ENCODE measurements at places on chromosomes 7 and 10. TPM values are rescaled to one million over a fixed set of nuclear protein-coding genes. Genes with fewer than 3 reads are reported as not detected.

Gene GBX1
- 0.33 TPM for polyA plus RNA-seq

DNA sequence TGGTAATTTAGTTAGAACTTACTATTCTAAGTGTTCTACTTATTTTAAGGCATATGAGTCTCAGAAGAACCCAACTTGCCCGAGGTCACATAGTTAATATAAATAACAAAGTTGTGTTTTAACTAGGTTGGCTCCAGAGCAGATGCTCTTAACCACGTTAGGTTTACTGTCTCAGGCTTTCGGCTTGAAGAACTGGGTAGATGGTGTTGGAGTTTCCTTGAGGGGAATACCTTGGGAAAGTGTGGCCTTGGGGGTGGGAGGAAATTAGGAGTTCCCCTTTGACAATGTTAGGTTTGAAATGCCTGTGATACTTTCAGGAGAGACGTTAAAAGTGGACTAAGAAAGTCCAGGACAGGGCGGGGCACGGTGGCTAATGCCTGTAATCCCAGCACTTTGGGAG is 9.6 kb downstream of the ZNF398 start:
- DNase-seq, result no peak

GRCh38 chr10:52064084-52064845 is 249.8 kb upstream of the DKK1 start:
- DNase-seq, result no peak

DNA sequence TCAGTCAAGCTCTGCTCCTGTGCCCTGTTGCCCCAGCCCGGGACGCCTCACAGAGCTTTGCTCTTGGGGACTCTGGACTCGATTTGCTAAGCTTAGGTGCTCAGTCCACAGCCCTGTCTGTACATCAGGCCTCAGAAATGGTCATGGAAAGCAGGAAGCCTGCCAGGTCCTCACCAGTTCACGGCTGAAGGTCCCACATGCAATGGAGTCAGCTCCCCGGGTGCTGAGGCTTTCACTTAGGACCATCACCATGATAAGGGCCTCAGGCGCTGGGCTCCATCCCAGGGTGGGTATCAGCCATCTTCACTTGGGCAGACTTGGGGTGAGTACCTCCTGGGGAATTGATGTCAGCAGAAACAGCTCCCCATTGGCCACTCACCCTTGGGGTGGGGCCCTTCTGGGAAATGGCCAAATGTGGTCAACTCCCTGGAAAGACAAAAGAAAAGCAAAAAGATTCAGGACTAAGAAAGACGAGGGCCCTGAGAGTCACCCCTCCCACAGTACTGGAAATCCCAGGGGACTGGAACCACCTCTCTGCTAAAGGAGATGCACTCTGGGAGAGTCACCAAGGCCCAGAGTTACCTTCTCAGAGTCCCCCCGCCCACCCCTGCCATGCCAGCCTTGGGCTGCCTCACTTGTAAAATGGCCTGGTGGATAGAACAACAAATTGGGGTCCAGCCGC is 37.6 kb downstream of the FAM53B start:
- DNase-seq, result no peak

GRCh38 chr7:77958436-77958835 is 159.9 kb downstream of the PHTF2 start:
- DNase-seq, result no peak

Gene SDK1
- polyA plus RNA-seq, result 7.9 TPM

Gene FLNC
- 18.6 TPM for polyA plus RNA-seq

DNA sequence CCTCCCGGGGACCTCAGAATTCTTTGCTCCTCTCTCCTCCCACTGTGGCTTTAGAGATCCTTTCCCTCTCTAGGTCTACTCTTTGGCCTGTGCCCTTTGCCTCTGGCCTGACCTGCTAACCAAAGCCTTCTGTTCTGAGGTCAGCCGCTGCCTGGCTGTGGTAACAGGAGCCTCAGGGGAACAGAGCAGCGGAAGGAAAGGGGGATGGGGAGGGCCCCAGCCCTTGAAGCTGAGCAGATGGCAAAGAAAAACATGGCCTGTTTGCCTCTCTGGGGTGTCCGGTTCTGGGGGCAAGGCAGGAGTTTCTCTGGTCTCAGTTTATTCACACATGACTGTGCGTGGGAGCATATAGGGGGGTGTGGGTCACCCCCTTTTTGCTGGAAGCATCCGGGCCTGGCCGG is 28.2 kb downstream of the COL26A1 start:
- DNase-seq, result no peak

Gene SEMA4G
- 60.0 TPM for polyA plus RNA-seq

DNA sequence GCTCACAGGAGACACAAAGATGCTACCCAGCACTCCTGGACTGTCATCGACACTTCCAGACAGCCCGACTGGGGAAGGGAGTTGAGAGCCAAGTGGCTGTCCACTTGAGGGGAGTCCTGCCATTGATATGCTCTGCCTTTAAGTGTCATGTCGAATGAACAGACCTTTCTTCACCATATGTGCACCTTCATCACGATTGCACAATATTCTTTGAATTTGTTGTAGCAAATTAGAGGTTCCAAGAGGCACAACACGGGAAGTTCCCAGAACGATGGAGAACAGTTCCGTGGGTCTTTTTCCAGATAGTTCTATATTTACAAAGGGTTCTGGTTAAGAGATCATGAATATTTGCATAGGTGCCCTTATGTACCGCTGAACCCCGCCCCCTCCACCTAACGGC is 16.0 kb downstream of the SLC18A2 start:
- no peak for DNase-seq

GRCh38 chr7:116340943-116341907 is 130.9 kb downstream of the TES start:
- no peak for DNase-seq

Gene THSD7A
- 72.3 TPM for polyA plus RNA-seq

DNA sequence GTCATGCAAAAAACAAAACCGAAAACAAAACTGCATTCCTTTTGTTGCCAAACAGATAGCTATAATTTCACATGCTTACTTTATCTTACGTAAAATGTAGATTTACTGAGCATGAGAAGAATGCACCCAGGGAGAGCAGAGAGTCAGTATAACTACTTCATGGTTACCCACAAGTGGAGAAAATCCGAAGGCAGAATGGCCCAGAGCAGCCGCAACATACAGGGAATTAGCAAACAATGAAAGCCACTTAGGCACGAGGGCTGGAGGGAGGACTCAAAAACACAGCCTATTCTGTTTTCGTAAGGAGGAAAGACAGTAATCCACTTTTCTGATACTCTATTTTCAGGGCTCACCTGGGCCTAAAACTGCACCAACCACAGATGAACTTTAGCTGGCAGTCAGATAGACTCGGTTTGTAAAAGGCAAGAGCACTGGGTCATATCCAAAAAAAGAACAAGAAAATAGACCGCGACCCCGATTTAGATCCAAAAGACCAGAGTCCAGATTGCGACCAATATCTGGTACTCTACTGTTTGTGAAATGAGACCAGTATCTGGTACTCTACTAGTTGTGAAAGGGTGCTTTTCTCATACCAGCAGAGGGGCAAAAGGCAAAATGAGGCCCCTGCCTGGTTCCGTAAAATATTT is 1.3 kb downstream of the ITPRIP start:
- no peak for DNase-seq

DNA sequence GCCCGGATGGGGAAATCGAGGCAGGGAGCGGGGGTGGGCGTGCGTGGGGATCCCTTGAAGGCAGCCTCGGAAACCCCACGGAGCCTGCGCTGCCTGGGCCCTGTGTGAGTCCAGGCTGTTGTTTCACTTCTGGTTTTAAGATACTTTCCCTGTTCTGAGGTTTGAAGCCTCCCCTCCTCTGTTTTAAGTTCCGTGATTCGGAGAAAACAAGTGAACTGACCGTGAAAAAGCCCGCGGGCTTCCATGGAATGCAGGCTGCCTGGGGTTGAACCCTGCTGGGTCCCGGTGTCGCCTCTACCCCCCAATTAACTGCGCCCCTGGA is 401 bp downstream of the LRRC27 start:
- DNase-seq, result no peak

GRCh38 chr10:43371418-43371817 is at the start of gene FXYD4:
TSS of gene FXYD4 (plus strand) at chr10:43371636. CDS start at chr10:43373747, 2,111 bp downstream.
- DNase-seq, result no peak

Gene MET
- polyA plus RNA-seq, result 46.0 TPM

GRCh38 chr7:101432316-101432715 is 69.6 kb downstream of the COL26A1 start:
- DNase-seq, result no peak

Gene RASA4B
- 19.5 TPM for polyA plus RNA-seq

GRCh38 chr7:47040795-47041347 is 541.0 kb downstream of the TNS3 start:
- DNase-seq, result no peak

DNA sequence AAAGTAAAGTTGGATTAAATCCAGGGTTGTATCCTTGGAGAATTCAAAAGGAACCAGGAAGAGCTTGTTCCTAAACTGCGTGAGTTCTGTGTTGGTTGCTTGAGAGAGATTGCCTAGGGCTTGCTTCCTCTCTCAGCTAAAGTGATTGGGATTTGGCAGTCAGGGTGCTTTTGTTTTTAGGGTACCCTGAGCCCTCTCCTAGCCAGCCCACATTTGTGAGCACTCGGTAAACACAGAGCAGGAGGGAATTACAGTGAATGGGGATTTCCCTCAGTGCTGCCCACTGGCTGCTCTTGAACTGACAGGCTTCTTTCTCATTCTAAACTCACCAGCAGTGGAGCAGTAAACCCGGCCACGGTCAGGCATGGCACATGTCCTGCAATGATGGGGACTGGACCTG is 146.9 kb downstream of the TPST1 start:
- DNase-seq, result no peak

Gene GHITM
- polyA plus RNA-seq, result 199 TPM

Measured in left renal cortex interstitium (tissue), 4 donors.